ENCODE measurements at places on chromosomes 7 and 10.

GRCh38 chr10:102537948-102538347 lies 34.2 kb downstream of the SUFU start:
- no peak for DNase-seq

- DNase-seq, result no peak
Measured at GRCh38 chr10:64732372-64732957, 1211.3 kb downstream of the REEP3 start.

DNA sequence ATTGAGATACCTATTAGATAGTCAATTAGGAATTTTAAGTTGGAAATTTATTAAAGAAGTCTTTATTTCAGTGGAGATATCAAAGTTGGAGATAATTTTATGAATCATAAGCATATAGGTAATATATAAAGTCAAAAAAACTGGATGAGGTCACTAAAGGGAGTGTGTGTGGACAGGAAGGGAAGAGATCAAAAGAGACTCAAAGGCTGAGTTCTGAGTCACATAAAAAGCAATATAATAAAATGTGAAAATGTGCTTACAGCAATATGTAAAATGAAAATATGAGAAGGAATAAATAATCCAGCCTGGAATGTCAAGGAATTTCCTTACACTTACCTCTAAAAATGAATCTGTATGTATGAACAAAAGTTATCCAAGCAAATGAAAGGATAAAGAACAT lies 583.3 kb upstream of the SORCS1 start:
- no peak for DNase-seq

DNA sequence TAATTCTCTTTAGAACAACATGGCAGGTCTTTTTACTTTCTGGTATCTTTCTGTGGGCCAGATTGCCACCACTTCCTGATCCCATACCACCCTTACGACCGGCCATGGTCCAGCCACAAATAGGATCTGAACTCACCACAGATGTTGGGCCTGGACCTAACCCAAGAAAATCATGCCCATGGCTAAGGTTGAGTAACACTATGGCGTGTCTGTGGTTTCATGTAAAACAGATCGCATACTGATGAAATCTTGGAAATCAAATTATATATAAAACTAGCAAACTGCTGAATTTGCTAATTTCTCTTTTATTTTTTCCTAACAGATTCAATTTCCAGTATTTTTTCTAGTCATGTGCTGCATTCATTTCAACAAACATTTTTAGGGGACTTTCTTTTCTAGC lies 77.2 kb downstream of the CH25H start:
- DNase-seq, result no peak

DNA sequence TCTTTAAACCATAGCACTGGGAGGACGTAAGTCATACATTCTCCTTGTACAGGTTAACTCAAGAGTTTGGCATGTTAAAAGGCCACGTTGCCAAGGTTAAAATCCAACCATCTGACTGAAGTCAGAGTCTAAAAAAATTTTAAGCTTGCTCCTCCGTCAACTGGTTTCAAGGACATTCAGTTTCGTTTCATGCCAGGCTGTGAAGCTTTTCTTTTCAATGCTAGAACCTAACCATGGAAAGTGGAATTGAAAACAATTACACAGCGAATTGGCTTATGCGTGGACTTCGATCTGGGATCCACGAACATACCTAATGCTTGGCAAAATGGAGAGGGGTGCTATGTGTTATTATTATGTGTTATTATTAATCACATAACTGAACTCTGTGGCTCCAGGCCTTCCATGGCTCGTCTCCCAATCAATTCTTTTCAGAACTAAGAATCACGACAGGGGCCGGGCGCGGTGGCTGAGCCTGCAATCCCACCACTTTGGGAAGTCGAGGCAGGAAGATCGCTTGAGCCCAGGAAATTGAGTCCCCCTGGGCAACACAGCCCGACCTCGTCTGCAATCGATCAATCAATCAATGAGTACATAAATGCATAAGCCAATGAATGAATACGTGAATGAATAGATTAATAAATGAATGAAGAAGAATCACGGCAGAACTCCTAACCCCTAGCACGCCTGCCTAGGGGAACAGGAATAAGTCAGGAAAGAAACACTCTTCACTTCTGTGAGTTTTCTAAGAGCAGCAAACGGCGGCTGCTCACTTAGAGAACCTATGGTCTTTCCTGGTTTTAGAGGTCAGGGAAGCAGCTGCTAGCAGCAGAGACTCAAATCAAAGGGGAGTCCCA lies 733 bp upstream of the ARL5B start:
- DNase-seq, result no peak

- DNase-seq, result no peak
Measured at GRCh38 chr10:129387258-129387525, 79.8 kb upstream of the MGMT start.

GRCh38 chr7:93062599-93062998 lies 55.2 kb downstream of the SAMD9 start:
- DNase-seq, result no peak

- DNase-seq, result no peak
Measured at GRCh38 chr10:106716381-106716780, 448.1 kb downstream of the SORCS1 start.

- no peak for DNase-seq
Measured at GRCh38 chr10:28201410-28202400, 101.2 kb downstream of the MPP7 start.

DNA sequence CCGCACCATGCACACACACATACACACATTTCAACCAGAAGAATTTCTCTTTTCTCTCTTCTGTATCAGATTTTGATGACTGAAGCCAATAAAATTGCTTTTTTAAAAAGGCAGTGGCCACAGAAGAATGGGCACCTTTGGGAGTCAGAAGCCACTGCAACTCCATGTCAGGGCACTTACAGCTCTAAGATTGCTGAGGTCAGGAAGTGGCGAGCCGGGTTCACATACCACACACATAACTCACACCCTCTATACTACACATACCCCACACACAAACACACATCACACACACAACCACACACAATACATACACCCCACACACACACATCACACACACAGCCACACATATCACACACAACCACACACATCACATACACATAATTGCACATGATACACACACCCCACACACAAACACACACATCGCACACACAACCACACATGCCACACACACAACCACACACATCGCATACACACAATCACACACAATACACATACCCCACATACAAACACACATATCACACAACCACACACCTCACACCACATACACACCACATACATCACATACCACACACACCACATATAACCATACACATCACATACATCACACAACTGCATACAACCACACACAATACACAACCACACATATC lies 31.2 kb downstream of the GPRIN2 start:
- no peak for DNase-seq

GRCh38 chr10:60865198-60865783 lies 78.7 kb downstream of the RHOBTB1 start:
- DNase-seq, result no peak

- no peak for DNase-seq
Measured at GRCh38 chr7:106420210-106420609, 135.4 kb upstream of the NAMPT start.

DNA sequence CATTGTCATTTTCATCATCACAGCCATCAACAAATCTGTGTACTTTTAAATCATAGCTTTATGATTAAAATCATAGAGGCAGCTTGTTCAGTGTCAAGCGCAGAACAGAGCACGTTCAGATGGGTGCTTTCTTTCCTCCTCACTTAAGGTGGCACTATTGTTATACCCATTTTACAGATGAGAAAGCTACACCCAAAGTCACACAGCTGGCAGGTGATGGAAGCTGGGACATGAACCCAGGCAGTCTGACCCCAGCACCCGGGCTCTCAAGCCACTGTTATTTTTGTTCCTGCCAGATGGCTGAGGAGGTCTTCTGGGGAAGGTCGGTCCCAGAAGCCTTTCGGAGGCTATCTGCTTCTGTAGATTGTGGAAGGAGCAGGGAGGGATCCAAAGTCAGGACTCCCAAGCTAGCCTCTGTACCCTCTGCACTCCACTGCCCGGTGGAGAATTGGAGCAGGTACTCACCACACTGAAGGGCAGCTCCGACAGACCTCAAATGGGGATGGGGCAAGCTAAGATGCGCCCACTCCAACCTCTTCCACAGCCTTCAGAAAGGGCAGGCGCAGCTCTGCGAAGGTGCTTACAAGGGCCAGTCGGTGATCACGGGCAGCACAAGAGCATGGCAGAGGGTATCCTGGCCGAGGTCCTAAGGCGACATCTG lies 610 bp downstream of the AVPI1 start:
- no peak for DNase-seq

- DNase-seq, result no peak
Measured at GRCh38 chr7:134030460-134030865, 96.7 kb upstream of the LRGUK start.

DNA sequence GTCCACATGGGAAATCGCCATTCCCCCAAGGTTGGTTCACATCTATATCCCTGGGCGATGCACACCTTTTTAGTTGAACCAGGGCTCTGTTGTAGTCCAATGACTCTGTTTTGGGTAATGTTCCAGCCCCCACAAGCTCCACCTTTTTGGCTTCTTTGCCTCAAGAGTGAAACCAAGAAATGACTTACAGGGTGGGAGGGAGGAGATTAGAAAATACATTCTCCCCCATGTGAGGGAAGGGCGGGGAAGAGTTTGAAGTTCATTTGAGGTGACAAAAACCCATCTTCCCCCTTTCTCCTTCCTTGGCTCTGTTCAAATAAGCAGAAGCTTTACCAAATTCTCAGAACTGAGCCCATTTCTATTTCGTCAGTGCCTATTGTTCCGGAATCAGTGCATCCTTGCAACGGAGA lies 82.8 kb downstream of the GATA3 start:
- DNase-seq, result no peak

DNA sequence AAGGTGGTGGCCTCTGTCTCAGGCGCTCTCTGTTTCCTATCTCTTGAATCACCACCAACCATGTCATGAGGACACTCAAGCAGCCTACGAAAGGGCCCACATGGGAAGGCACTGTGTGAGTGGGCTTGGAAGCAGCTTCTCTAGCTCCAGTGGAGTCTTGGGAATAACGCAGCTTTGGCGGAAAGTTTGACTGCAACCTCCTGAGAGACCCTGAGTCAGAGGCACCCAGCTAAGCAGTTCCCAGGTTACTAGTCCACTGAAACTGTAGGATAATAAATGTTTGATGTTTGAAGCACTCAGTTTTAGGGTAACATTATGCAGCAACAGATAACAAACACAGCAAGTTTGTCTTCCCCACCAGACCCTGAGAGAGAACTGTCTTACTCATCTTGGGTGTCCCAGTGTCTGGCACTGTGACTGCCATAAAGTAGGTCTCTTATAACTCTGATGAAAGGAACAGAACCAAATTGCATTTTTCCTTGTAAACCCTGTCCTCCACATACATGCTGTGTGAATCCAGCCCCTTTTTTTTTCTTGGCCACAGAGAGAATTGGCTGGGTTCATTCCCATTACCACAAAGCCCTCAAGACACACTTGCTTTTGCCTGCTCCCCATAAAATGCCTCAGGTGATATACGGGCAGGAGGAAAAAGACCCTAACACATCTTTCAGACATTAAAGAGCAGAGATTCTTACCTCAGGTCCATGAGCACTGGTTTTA lies 185.5 kb downstream of the ZNF365 start:
- DNase-seq, result no peak

DNA sequence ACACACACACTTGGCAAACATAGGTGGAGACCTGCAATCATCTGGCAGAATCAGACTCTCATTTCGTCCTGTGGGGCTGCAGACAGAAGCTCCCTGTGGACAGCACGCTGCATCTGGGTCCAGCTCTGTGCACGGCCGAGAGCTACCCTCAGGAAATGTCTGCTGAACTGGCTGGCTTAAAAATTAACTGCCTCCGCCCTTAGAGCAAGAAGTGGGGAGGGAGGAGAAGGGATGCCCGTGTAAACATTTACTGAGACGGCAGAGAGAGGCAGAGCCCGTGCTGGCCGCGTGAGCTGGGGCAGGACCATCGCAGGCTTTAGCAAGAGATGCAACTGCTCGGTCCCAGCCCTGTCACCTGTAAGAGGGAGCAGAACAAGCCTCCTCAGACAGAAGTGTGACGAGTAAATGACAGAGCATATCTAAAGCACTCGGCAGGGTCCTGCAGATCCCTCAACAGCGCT lies 81.8 kb downstream of the TNS3 start:
- no peak for DNase-seq

DNA sequence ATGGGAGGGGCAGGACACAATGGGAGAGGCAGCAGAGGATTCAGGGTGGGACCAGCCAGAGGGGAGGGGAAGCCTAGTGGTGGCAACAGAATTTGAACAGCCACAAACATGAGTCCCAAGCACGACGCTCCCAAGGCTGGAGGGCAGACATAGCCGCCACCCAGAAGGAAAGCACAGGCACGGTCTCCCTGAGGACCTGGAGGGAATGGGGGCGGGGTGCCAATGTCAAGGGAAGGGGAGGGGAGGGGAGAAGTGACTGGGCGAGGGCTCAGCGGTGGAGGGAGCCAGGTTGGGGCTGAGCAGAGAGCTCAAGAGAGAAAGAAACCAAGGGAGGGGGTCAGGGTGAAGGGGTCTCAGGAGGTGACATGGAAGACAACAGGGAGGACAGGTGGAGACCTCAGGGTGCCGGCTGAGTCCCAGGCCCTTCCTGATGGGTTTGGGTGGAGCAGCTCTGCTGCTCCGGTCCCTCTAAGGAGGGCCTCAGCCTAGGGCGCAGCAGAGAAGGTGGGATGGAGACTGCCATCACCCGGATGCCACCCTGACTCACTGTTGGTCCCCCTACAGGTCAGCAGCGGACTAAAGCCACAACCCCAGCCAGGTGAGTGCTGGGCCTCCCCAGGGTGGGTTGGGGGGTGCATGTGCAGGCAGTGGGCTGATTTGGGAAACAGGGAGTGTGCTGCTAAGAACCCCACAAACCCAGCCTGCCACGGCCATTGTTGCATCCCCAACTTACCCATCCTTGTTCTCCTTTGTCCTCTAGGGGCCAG lies 24.2 kb downstream of the PILRA start:
- DNase-seq, result no peak

DNA sequence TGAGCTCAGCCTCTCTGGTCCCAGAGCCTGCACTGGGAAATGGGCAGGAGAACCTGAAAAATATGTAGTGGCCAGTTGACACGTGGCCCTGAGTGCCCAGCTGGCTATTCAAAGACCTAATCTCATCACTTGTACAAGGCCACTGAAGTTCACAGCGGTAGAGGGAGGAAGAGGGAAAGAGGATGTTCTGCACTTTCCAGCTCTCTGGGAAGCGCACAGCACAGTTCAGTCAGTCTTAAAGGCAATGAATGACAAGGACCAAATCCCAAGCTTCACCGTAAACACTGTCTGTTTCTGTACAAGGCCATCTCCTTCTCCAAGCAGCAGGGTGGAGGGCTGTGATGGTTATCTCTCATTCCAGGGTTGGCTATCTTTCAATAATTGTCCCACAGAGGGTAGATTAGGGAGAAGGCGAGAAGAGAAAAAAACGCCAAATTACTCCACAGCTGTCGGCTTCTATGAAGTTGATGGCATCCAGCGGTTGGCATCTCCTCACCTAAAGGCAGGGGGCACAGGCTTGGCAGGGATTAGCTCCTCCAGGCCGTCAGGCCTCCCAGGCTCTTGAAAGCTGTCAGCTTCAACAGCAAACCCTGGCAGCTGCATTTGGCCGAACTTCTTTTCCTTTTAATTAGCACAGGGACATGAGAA lies 10.6 kb downstream of the SFMBT2 start:
- no peak for DNase-seq

- no peak for DNase-seq
Measured at GRCh38 chr7:40580776-40581175, 446.0 kb downstream of the SUGCT start.

GRCh38 chr10:47376522-47377220 lies 7.4 kb downstream of the ZNF488 start:
- no peak for DNase-seq
